Stimulated activated memory B cell treated with anti-CD40 and anti-IgM and Interleukin-4, amounts not matched to agents 10 μg/mL and 1 μg/mL and 100 μg/mL, for 72 hours (primary cell): ENCODE measurements at places on chromosomes 6 and 20.

- ATAC-seq = no peak
Observed at GRCh38 chr6:52376763-52377162, 14.8 kb downstream of the PAQR8 start.

DNA sequence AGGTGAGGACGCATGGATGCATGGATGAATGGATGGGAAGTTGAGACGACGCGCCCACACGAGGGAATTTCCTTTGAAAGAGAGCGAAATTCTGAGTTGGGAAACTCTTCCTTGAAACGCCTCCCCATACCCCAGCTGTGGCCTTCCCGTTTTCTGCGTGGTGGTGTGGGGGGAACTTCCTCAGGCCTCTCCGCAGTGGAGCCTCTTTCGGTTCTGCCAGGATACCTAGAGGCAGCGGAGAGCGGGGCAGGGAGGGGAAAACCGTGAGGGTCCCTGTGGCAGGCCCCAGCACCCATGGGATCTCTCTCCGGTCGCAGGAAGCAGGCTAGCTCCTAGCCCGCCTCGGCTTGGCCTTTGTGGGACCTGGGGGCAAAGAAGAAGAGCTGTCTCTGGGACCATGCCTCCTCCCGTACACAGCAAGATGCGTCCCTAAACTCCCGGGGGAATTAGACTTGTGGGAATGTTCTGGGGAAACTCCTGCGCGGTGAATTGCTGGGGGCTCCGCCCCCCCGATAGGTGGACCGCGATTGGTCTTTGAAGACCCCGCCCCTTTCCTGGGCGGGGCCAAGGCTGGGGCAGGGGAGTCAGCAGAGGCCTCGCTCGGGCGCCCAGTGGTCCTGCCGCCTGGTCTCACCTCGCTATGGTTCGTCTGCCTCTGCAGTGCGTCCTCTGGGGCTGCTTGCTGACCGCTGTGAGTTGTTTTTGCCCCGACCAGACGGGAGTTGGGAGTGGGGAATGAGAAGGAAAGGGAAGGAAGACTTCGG is at the start of gene CD40:
Gene CD40, plus strand, starts transcription at position 611 of the 764 bp plus-strand sequence. Its CDS starts 30 bp downstream, at position 641.
- peak; percentile 90 for ATAC-seq

DNA sequence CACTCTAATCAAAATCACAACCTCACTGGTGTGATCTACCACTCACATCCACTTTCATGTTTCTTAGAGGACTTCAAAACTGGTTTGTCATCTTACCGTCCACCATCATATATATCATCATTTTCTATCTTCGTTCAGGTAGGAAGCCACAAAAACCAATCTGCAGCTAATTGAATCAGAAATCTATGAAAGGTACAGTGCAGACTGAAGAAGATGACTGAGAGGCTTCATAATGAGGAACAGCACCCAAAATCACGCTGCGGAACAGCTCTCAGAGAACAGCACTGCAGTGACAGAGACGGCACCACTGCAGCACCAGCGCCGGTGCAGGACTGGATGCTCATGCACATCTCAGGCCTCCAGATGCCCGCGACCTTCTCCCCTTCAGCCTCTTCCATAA is 13.0 kb downstream of the GMDS start:
- ATAC-seq = peak; percentile 94

DNA sequence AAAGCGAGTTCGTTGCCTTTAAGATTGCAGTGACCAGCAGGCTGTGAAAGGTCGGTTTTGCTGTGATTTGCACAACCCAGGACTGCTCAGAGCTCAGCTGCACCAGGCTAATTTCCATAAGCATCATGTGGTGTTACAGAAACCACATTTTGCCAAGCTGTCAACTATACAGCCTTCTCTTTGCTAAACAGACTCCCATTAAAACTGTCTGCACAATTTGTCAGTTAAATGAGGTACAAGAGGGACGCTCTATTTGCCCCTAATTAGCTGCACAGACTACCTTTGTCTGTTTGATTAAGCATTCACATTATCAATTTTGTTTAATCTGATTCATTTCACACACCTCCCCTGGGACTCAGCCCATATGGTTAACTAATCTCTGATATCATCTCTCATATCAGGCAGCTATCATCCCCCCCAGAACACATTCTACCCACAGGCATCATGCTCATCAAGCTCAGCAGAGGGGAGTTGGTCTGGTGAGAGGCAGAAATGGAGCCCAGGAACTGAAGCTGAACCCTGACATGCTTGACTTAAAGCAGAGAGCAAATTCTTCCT is 62.1 kb downstream of the OLIG3 start:
- peak; percentile 82 for ATAC-seq

DNA sequence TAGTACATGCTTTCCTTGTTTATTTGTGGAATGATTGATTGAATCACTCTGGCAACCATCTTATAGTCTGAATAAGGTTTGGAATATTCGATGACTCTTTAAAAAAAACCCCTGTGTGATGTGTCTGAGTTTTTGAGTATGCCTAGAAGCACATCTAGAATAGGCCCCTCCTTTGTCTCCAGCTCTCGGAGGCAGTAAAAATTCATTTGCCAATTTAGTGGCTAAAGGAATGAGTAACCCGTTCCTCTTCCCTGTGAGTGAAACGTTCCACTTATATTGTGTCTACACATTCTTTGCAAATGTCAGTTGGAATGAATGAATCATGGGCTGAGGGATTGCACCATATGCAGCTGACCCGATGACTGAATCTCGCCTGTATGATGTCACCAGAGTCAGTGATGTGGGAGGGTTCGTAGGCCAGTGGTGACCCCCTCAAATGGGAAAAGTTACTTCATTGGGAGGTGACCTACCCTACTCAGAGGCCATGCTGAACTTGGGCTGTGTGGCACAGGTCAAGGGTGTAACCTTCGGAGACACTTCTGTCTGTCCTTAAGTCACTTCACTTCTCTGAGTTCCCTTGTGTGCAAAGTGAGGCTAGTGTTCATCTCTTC is 21.6 kb downstream of the MOCS3 start:
- ATAC-seq = peak; percentile 35

DNA sequence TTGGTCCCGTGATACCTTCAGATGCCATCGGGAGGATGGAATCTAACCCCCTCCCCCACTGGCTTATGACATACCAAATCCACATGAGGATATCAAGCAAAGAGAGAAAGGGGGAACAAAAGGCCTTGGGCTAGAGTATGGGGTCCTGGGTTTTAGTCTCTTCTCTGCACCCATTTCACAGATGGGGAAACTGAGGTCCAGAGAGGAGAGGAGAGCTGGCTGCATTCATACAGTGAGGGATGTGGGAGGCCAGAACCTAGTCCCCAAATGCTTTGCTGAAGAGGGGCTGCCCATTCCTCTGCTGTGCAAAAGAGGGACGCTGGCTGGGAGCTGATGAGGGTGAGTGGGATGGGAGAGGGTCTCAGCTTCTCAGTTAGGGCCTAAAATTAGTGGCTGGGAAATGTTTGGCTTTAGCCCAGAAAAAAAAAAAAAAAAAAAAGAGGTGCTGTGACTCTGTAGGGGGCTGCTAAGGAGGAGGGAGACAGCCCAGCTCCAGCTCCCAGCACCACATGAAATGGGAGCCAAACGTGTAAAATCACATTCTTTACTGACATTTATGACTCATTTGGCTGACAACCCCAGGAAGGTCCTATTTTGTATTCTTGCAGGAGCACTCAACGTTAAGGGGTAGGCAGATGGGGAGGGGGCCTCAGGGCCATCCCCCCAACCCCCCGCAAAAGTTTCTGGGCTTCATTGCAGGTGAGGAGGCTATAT is 11.9 kb downstream of the XKR7 start:
- no peak for ATAC-seq

GRCh38 chr20:49420811-49421295 is 61.6 kb downstream of the KCNB1 start:
- no peak for ATAC-seq

- peak; percentile 62 for ATAC-seq
Observed at GRCh38 chr20:32474967-32475811, 109.9 kb downstream of the NOL4L start.

DNA sequence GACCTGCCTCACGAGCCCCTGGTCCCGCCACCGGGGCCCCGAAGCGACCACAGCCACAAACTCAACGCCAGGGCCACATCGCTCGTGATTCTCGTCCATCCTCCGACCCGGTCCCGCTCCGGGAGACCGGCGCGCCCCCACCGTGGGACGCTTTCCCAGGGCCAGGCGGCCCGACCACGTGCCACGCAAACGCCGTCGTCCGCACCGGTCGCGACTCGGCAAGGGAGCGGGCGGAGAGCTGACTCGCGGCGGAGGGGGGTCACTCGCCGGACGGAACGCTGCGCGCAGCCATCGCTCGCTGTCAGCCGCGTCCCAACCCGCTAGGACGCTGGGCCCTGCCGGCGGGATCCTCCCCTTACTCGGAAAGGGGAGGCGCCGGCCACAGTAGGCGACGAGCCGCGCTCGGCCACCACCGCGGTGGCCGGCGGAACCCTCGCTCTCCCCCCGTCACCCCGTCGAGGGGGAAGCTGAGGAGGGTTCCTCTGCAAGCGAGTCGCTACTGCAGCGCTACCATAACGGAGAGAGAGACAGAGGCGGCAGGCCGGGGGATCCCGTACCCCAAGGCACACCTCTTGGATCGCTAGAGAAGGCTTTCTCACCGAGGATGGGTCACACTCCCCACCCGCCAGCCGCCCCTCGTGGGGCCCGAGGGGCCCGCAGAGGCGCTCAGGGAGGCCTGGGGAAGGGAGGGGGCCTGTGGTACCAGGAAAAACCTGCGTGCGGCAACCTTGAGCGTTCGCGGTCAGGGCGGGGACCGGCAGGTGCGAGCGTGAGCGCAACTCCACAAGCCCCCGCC is 511.8 kb upstream of the ZNF337 start:
- no peak for ATAC-seq

GRCh38 chr6:160755165-160755564 is 53.1 kb downstream of the PLG start:
- no peak for ATAC-seq
